SHP77 (cell line): ENCODE measurements at places on chromosomes 1 and 21.

DNA sequence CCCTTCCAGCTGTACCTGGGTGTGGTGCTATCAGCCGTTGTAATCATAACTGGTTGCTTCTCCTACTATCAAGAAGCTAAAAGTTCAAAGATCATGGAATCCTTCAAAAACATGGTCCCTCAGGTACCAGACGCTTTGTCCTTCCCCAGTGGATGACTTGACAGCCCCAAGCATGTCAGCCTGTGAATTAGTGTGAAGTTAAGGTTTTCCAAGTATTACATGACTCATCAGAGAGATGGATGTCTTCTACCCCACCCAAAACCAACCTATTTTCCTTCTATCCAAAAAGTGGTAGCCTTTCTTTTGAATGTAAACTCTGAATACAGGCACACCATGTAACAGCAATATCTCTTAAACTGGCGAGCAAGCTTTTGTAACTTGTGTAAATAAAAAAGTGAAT lies 15.1 kb downstream of the ATP1A1 start:
- no peak for DNase-seq

DNA sequence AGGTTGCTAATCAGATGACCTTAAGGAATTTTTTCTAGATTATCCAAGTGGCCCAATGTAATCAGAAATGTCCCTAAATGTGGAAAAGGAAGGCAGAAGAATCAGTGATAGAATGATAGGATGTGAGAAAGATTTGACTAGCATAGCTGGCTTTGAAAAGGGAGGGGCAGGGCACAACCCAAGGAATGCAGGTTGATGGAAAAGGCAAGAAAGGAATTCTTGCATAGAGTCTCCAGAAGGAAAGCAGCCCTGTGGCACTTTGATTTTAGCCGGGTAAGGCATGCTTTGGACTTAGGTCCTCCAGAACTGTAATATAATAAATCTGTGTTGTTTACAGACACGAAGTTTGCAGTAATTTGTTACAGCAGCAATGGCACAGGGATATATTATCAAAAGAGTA lies 375.7 kb upstream of the B3GALT2 start:
- no peak for DNase-seq

DNA sequence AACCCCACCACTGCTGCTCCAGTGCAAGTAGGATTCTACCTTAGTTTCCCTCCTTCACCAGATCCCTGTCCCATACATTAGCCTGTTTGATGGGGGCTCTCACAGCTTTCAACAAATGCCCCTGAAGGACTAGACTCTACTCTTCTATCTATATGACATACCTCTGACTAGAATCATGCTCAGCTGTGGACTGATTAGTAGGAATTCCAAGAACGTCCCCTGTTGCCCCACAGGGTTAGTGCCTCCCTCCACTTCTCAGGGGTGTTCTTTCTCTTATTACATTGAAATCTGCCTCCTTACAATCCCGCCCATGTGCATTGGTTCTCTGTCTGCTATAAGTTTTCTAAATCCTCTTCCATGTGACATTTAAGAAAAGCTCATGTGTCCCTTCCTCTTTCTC lies 375.9 kb upstream of the DUSP10 start:
- no peak for DNase-seq

DNA sequence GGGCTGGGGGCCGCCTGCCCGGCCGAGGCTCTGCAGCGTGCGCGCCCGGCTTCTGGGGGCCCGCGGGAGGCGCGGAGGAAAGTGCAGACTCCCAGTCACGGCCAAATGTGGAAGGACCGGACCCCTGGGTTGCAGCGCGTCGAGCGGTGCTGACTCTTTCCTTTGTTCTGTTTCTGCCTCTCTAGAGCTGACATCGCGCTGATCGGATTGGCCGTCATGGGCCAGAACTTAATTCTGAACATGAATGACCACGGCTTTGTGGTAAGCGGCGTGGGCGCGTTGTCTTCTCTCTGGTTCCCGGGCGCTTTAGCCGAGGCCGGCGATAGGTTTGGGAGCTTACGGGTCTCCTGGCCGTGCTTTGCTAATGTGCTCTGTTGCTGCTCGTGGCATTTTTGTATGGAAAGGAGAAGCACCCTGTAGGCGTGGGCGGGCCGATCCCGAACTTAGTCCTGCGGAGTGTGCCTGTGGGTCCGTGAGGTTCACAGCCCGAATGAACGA lies 629 bp downstream of the PGD start:
- DNase-seq: no peak

DNA sequence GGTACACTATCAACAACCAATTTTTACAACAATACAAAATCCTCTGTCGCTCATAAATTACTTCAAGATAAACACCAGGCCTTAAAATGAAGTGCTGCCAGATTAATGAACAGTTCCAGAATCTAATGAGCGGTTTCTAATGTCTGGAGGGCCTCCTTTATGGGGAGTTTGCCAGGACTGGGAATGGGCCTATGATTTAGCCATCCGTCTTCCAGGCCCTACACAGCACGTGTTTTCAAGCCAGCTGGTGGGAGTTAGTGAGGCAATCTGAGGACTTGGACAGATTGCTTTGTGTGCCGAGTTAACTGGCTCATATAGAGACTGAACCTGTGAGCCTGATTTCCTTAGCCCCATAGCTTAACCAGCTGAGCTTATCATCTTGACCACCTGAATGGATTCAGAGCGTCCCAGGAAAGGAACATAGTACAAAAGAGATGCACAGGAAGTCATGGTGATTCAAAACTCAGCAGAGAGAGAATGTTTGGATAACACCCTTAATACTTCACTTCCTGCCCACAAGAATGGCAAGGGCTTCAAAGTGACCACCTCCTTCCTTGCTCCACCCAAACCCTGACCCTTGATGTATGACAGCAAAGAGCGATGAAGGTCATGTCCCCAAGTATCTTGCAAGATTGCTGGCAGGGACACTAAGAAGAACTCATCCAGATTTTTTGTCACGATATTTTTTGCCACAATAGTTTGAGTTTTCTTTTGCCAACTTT lies 143.5 kb downstream of the SLC30A10 start:
- DNase-seq: no peak
